ENCODE measurements at places on chromosomes 7 and 10. TPM values are rescaled to one million over a fixed set of nuclear protein-coding genes. Genes with fewer than 3 reads are reported as not detected.

SORCS3 gene
- not detected for total RNA-seq

PDZD7 gene
- 0.60 TPM for total RNA-seq

NOS3 gene
- total RNA-seq = 4.8 TPM

CDC14C gene
- not detected for total RNA-seq

METTL2B gene
- 33.1 TPM for total RNA-seq

CUZD1 gene
- total RNA-seq = 0.29 TPM

Data from HepG2 (cell line).